ENCODE measurements at places on chromosomes 1 and 21. TPM values are rescaled to one million over a fixed set of nuclear protein-coding genes. Genes with fewer than 3 reads are reported as not detected.

DNA sequence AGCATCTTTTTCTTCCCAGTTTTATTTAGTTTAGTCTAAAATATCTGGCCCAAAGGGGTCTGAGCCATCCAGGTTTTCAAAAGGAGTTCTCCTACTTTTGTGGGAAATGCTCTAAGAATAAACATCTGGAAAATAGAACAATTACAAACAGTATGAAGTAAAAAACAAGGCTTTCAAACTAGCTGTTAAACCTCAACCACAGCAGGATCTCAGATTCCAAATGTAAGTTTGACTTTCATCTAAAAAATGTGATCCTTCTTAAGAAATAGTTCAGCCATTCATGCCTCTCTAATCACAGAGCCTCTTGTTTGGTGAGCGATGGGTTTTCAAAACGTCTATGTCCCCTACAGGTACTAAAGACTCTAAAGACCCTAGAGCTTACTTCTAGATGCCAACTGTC is 413.5 kb downstream of the DUSP10 start:
- DNase-seq: peak; percentile 50

DNA sequence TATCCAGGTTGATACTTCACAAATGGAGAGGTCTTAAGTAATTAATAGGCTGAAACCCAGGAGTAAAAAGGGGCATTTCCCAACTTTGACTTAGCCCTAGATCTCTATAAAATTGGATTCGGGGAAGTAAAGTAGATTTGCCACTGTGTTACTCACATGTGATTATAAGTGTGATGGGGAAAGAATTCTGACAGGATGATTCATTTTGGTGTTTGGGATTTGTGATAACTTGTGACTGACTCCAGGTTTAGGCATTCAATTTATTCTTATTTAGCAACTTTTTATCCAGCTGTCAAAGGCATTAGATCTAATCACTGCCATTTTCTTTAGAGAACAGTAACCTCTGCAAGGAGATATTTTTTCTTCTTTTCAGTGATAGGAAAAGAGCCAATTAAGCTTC is 175.5 kb downstream of the ASTN1 start:
- DNase-seq: no peak

GRCh38 chr1:19038732-19039131 is 82.3 kb upstream of the IFFO2 start:
- no peak for DNase-seq

DNA sequence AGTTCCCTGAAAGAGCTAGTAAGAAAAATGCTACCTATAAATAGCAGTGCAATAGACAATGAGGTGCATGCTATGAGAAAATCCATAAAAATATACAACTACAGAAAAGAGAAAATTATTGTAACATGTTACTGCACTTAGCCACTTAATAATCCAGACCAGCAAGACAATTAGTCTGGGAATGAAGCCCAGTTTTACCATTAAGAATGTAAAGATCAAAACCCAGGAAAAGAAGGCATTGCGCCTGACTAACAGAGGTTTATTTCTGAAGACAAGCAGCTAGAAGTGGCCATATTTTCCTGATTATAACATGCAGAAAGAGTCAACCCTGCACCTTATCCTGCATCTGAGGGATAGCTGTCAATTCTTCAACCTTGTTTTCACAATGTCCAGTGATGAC is 276.4 kb upstream of the PRMT6 start:
- DNase-seq: no peak

GRCh38 chr1:239758756-239759155 is 332.9 kb upstream of the FMN2 start:
- DNase-seq: no peak

DNA sequence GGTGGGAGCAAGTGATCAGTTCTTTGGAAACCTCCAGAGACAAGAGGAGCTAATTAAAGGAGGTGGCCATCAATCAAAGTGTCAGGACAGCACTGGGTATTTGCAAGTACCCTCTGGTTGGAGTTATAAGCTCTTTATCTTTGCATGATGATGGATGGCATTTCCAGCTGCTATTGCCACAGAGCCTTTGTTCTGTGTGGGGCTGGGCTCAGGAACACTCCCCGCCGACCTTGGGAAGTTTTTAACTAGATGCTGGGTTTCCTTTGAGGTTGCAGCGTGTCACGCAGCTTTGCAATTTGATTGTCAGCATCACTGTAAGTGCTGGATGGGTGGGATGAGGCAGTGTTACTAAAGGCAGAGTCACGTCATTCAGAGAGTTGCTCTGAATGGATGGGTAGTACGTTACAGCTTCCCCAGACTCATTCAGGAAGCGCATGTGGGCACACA is 68.9 kb downstream of the CNIH3 start:
- no peak for DNase-seq

DNA sequence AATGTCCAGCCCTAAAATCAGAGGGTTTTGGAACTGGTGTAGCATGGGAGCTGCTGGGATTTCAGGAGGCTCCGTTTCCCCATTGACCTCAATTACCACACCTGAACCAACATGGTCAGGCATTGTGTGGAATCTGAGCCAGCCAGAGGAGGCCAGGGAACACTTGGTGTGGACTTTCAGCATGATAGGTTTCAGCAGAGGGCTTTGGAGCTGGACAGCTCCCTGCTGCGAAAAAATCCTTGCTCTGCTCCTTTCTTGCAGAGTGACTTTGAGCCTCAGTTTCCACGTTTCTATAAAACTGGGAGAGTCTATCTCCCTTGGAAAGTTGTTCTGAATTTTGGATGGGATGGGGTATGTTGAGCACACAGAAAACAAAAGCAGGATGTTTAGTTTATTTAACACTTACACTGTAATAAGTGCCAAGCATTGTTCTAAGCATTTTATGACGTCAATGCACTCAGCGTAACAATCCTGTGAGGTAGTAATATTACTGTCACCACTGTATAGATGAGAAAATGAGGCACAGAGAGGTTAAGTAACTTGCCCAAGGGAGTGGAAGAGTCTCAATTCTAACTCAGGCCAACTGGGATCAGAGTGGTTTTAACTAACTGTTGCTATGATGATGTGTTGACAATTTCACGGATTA is 168.0 kb downstream of the GRIK3 start:
- DNase-seq: no peak

GRCh38 chr1:179447489-179447888 is 81.7 kb downstream of the AXDND1 start:
- DNase-seq: peak; percentile 15

GRCh38 chr1:183339556-183340167 is 78.5 kb downstream of the NMNAT2 start:
- DNase-seq: no peak

DNA sequence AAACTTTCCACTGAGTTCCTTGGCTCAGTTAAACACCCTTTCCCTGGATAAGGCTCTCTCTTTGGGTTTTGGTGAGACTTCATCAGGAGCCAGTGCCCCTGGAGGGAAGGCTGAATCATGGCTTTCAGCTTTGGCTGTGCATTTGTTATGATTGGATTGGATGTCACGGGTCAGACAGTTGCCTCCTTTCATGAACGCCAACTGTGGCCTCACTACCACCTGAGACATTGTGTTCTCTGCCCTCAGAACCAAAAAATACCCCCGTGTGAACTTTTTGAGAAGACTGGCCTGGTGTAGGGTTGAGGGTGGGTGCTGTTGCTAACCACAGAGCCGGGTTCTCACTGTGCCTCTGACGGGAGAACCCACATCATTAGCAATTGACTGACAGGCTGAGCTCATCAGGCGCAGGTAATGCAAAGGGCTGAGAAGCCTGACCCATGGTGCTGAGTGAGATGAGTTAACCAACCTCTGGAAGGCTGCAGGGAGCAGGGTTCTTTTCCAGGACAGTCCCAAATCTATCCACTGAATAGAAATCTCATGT is 65.6 kb downstream of the HHAT start:
- peak; percentile 99 for DNase-seq

DNA sequence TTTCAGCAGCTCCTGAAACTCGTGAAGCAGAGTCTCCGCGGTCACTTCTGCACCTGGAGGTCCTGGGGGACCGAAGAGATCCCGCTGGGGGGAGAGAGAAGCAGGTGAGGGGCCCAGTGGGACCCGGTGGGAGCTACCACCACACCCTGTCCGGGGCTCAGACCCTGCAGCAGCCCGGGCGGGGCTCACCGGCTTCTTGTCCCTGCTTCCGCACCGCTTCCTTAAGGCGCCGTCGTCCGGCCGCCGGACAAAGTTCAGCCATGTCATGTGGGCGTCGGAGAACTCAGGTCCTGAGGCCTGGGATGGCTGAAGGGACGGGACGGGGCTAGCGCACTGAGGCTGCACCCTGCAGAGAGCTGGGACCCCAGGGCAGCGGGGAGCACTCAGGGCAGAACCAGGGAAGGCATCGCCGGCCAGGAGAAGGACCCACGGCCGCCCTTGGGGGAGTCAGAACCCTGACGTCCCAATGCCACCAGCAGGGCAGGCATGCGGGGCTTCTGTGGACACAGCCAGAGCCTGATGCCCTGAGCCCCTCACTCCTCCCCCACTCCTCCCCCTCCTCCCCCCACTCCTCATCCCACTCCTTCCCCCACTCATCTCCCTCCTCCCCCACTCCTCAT is 2.2 kb downstream of the C1QTNF12 start:
- DNase-seq: no peak

GRCh38 chr1:68453060-68453670 is 3.4 kb upstream of the RPE65 start:
- DNase-seq: no peak

FAM72D gene
- 3.6 TPM for total RNA-seq

PROK1 gene
- not detected for total RNA-seq

AP4B1 gene
- total RNA-seq: 20.4 TPM
